Caudate nucleus (tissue), 63 donors: ENCODE measurements at places on chromosomes 3 and 15.

GRCh38 chr15:45869034-45869668 is 234.3 kb downstream of the SQOR start:
- no peak for DNase-seq

DNA sequence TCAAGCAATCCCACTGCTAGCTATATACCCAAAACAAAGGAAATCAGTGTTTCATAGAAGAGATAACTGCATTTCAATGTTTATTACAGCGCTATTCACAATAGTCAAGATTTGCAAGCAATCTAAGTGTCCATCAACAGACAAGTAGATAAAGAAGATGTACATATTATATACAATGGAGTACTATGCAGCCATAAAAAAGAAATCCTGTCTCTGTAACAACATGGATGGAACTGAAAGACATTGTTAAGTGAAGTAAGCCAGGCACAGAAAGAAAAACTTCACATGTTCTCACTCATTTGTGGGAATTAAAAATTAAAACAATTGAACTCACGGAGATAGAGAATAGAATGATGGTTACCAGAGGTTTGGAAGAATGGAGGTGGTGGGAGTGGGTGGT is 89.2 kb downstream of the LSAMP start:
- no peak for DNase-seq

DNA sequence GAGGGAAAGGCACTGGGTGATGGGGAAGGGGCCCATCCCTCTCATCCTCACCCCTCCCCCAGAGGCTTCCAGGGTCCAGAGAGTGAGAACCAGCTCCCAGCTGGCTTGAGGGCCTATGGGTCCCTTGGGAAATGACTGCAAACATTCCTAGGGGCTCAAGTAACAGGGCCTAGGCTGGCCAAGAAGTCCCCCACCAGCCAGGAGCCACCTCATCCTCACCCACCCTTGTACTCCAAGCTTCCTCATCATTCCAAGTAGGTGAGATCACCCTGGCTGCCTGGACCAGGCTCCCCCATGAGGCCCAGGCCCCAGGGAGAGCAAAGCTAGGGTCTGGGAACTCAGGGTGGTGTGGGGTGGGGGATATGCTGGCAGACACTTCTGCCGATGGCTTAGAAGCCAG is 14.8 kb downstream of the LOXL1 start:
- DNase-seq: no peak

- no peak for DNase-seq
Measured at GRCh38 chr3:105822171-105823123, 46.4 kb downstream of the CBLB start.

- no peak for DNase-seq
Measured at GRCh38 chr3:111929484-111929883, 49.3 kb upstream of the ABHD10 start.

- DNase-seq: no peak
Measured at GRCh38 chr15:57327985-57328471, 48.3 kb upstream of the CGNL1 start.

GRCh38 chr3:188264226-188265207 is 110.6 kb downstream of the LPP start:
- no peak for DNase-seq

DNA sequence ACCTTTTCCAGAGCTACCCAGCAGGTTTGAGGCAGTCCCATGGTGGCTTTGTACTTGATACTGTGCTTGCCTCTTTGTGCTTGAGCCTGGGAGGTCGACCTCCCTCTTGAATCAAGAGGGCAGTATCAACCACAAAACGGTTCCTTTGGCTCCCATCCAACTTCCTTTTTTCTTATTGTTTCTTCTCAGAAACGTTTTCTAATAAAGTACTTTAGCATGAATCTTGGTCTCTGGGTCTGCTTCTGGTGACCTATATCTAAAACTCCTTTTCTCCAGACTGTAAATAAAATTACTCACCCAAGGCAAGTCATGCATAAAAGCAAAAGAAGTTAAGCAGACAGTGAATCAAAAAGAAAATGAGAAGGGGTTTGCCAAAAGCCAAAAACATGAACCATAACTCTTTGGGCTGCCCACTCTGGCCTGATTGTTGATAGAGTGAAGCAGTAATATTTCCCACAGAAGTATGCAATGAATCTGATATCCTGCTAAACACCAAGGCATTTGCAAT is 112.2 kb upstream of the SLC4A7 start:
- DNase-seq: no peak

GRCh38 chr3:112333381-112334317 is 693 bp downstream of the CD200 start:
- DNase-seq: no peak

DNA sequence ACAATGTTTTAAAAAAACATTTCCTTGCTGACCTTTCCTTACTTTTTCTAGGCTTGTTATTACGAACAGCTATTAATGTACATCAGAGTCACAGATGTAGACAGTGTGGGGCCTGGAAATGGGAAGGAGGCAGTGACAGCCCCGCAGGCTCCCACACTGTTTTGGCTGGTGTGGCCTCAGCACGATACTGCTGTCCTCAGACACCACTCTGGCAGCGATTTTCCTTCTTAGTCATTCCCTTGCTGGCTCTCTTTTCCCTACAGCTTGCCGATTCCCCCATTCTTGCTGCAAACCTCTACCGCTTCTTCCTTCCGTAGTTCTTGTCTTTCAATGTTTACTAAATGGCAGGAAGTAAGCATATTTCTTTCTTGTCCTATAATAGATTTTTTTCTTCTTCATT is 113.1 kb downstream of the ABI3BP start:
- no peak for DNase-seq

DNA sequence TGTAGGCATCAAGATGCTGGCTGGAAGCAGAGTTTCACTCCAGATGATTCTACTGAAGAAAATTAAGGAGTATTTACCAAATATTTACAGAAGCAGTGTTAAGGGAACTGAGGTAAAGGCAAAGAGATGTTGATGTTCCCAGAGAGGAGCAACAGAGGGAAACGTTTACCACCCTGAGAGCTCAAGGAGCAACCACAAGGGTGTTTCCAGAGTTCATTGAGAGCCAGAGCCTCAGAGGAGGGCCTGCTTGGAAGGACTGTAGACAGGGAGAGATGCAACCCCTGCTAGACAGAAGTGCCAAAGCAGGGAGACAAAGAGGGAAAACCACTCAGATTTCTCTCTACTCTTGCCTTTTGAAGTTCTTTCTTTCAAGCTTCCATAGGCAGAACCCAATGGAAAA is 474.5 kb downstream of the RBMS3 start:
- DNase-seq: no peak

DNA sequence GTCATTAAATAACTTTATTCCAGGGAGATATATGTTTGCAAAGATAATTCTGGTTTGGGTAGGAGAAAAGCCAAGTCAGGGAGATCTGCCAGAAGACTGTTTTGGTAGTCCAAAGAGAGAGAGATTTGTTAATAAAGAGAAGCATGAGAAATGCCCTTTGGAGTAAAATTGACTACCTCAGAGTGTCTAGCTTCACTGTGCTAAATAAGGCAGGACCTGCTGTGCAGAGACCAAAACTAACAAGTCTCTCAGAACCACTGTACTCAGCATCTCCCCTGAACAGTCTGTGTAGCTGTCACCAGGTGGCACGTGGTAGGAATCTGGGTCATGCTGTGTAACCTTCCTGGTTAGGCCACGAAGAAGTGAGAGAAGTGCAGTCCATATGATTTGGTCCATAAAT is 31.6 kb upstream of the SLC35G2 start:
- no peak for DNase-seq

DNA sequence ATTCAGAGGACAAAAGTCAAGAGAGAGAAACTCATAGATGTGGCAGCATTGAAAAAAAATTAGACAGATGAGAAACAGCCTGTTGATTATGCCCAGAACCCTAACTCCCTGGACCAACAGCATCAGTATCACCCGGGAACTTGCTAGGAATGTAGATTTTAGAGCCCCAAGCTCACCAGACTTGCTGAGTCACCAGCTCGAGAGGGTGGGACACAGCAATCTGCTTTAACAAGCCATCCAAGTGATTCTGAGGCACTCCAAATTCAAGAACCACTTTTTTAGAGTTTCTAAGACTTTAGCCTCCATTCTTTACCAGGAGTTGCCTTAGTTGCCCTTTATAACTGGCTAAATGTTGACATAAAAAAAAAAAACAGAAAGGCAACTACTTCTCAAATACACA is 70.9 kb downstream of the CGGBP1 start:
- DNase-seq: no peak

GRCh38 chr3:5239602-5240001 is 52.1 kb downstream of the EDEM1 start:
- no peak for DNase-seq

DNA sequence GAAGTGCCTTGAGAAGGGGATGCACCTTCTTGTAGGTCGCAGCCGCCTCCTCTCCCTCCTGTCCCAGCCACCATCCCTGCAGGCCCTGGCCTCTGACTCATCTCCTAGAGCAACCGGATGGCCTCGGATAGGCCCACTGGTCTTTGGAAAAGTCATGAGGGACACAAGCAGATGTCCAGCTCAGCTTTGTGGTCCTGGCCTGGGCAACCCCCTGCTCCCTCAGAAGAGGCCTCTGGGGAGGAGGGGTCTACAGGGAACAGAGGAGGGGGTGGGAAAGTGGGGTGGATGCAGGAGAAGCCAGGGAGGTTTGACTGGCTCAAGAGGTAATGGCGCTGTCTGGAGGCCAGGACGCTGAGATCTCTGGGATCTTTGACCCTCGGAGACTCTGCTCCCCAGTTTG is 259.2 kb upstream of the TLE3 start:
- no peak for DNase-seq

- peak; percentile 16 for DNase-seq
Measured at GRCh38 chr15:100338971-100339444, 2.8 kb downstream of the ADAMTS17 start.

DNA sequence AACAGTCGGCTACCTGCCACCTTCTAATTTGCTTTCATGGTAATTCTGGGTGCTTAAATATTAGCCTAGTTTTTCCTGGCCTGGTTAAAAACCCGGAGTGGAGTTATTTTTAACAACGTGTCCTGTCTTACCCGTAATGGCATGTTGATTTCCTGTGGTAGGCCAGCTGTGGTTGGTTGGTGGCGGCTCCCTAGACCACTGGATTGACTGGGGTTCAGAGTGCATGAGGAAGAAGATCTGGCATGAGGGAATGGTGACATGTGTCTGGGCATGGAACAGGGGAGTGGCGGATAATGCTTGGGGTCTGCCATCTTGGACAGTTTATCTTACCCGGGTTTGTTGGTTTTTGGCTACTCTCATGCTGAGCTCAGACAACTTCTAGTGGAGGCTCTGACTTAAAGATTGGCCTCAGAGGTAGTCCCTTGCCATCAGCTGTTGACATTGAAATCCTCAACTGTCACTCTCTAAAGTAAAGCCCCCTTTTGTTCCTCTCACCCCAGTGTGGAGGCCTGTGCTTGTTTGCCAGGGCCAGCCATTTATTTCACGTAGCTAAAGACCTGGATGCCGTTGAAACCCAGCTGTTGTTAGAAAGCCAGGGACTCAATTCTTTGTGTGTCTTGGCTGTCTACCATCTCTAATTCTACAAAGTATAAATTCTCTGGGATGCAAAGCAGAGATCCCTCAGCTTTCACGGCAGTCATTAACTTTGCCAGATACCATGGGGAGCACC is 81.6 kb downstream of the DNASE1L3 start:
- no peak for DNase-seq

- DNase-seq: no peak
Measured at GRCh38 chr3:12689997-12690711, 26.2 kb upstream of the RAF1 start.
